ENCODE measurements at places on chromosomes 6 and 20.

- no peak for DNase-seq
Observed at GRCh38 chr6:138555421-138555988, 56.2 kb upstream of the NHSL1 start.

GRCh38 chr20:63589261-63590217 lies 15.5 kb upstream of the HELZ2 start:
- DNase-seq = no peak

GRCh38 chr20:41224281-41224680 lies 86.9 kb downstream of the PLCG1 start:
- no peak for DNase-seq

GRCh38 chr20:24984961-24985640 lies 7.5 kb downstream of the APMAP start:
- DNase-seq = no peak

DNA sequence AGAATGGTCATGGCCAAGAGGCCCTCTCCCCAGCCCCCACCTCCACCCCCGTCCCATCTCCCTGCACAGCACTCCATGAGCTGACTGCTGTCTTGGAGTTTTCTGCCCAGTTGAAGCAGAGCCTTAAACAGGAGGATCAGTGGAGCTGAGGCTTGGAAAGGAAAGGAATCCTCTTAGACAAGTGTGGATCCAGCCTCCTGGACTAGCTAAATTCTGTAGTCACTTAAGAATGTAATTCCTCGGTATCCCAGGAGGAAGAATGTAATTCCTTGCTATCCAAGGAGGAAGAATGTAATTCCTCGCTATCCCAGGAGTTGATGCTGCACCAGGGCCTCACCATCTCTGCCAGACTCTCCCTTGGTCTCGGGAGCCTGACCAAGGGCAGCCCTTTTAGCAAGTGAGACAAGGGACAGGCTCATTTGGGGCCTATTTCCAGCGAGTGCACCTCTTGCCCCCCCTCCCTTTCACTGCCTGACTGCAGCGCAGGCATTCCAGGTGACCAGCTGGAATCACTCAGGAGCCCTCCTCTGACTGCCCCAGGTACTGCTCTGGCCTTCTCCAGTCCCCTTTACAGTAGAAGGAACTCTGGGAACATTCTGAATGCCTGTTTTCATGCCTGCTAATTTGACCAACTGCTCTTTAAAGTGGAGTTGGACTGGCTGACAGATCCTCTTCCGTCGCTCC lies 76.2 kb downstream of the TCP11 start:
- no peak for DNase-seq
